Activated naive CD4-positive, alpha-beta T cell treated with anti-CD3 and anti-CD28 coated beads, Interleukin-2, amount 50 U/mL, for 16 hours (primary cell): ENCODE measurements at places on chromosomes 2 and 18.

GRCh38 chr2:487186-488079 is 189.8 kb downstream of the TMEM18 start:
- DNase-seq, result no peak

DNA sequence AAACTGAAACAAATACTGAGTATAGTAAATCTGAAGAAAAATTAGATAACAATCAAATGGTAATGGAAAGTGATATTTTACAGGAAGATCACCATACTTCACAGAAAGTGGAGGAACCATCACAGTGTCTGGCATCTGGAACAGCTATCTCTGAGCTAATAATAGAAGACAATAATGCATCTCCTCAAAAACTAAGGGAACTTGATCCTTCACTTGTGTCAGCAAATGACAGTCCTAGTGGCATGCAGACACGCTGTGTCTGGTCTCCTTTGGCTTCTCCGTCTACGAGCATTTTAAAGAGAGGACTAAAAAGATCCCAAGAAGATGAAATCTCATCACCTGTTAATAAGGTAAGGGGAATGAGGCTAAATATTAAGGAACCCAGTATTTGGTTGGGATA is 56.1 kb downstream of the RIF1 start:
- no peak for DNase-seq

DNA sequence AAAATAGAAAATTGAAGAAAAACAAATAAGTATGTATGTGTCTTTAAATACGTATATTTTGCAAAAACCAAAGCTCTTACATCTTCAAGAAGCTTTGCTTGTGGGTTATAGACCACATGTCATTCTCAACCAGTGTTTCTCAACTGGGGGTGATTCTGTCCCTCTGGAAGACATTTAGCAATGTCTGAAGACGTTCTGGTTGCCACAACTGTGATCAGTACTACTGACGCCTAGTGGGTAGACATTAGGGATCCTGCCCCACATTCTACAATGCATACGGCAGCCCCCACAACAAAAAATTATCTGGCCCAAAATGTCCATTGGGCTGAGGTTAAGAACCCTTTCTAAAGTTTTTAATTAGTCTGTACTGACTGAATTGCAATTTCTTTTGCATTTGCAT is 48.4 kb downstream of the UNC50 start:
- DNase-seq, result no peak

DNA sequence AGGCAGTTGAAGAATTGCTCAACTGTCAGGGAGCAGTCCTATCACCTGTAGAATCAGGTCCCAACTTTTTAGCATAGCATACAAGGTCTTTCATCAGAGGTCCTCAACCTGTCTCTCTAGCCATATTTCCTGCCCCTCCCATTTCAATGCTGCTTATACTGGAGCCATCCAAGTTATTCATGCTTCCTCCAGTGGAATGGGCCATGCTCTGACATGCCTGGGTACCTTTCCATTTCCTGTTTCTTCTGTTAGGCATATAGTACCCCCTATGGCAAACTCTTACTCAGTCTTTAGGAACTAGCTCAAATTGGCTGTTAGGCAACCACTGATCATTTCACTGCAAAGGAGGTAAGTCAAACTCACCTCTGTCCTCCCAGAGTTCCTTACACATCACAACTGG is 51.0 kb upstream of the ABCA12 start:
- DNase-seq, result no peak

DNA sequence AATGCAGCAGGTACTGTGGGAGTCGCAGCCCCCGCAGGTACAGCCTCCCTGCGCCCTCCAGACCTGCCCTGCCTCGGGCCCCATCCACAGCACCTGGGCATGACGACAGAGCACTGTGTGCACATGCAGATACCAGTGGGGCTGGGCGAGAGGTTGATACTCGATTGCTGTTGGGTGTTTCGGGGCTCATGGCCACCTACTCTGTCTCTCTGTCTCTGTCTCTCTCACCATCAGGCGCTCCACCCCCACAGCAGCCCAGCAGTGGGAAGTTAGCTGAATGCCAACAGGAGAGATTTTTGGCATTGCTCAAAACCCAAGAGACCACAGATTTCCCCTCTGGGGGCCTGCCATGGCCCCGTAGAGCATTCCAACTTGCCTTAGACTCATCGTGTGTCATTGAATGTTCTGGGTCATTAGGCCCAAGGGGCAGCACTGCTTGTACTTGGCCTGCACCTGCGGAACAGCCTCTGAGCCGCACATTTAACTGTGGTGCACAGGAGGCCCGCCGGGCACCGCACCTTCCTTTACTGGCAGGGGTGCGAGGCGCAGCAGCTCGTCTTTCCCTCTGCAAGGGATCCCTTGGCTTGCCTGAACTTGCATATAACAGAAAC is 18.8 kb downstream of the KCNIP3 start:
- DNase-seq, result no peak

DNA sequence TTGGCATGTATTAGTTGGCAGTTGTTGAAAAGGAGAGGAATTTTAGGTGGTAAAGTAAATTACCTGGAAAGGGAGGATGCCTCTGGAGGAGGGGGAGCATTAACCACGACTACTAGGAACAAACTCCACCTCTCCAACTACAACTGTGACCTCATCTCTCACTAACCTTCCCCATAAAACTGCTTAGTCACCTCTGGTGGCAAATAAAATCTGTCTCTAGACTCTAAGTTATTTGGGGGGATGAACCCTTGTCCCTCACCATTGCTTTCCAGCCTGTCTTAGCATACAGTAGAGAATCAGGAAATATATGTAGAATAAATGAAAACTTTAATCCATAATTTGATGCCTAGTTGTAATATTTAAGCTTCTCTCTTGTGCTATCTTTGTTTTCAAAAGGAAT is 27.6 kb upstream of the MYO1B start:
- DNase-seq, result no peak

DNA sequence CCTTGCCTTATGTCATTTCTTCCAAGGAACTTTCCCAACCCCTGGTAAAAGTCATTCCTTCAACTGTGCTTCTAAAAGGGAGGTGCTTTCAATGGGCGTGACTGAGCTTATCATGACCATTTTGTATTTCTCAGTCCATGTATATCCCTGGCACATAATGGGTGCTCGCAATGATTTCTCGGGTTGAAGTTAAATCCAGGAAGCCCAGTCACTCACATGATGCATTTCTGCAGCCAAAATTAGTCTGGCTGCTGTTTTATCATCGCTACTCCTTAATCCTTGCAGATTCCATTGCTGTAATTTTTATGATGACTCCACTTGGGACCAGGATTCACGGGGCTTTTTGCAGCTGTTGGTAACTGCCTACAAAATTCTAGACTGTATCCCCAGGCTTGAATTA is 25.9 kb upstream of the RFX8 start:
- no peak for DNase-seq

- no peak for DNase-seq
Measured at GRCh38 chr18:32968248-32968647, 195.4 kb upstream of the KLHL14 start.

- no peak for DNase-seq
Measured at GRCh38 chr2:189394525-189394924, 46.7 kb upstream of the WDR75 start.

- no peak for DNase-seq
Measured at GRCh38 chr18:48003426-48004349, 73.2 kb upstream of the SMAD2 start.

DNA sequence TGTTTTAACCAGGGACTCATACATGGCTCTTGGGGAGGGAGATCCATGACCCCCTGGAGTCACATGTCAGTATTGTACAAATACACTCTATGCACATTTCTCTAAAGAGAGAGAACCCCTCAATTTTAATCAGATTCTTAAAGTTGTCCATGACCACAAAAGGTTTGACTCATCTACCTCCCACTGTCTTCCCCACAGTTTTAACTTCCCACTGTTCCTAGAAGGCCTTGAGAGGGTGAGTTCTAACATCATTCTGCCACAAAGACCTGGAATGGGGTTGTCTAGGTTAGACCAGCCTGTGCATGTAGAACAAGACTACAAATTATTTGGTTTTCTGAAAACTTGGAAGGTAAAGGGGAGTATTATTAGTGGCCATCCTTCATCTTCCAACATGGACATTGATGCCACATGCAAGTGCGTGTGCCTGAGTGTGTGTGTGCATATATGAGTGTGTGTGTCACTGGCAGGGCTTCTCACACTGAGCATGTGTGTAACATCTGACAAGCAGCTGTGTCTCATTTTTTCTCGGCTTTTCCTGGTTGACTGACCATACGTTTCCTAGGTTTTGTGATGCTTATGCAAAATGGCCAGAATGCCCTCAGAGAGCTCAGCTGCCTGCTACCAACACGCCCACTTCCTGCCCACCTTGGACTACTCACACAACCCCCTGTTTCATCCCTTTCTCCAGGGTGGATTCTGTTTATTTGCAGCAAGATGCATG is 94.6 kb upstream of the LGALSL start:
- DNase-seq, result no peak

DNA sequence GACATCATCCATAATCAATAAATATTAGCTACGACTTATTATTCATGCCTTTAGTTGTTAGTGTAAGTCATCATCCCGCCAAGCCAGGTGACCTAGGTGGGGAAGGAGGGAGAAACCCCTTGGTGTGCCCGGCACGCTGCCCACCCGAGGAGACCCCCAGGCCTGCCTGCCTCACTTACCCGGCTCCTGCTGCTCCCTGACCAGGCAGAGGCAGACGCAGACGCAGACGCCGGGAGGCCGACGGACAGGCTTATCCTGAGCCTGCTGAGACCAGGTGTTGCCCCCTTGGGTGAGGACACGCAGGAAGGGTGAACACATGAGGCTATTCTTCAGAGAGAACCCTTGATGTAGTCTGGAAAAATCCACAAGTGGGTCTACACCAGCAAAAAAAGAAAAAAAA is 401.8 kb downstream of the GALR1 start:
- no peak for DNase-seq

DNA sequence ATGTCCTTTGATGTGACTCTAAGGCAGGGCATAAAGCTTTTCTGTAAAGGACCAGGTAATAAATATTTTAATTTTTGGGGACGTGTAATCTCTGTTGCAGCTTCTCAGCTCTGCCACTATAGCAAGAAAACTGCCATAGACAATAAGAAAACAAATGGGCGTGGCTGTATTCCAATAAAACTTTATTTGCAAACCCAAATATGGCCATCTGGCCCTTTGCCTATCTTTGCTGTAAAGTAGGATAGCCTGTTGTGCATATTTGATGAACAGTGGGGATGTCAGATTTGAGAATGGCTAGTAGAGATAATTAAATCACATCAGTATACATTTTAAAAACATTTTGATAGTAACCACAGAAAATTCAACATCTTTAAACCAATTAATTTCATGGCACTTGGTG is 95.6 kb upstream of the NOSTRIN start:
- DNase-seq, result no peak

GRCh38 chr2:133840761-133841160 is 272.5 kb upstream of the NCKAP5 start:
- DNase-seq, result no peak

- no peak for DNase-seq
Measured at GRCh38 chr18:72721330-72721729, 146.5 kb downstream of the NETO1 start.

- DNase-seq, result no peak
Measured at GRCh38 chr2:85623991-85624390, 8.0 kb downstream of the USP39 start.

DNA sequence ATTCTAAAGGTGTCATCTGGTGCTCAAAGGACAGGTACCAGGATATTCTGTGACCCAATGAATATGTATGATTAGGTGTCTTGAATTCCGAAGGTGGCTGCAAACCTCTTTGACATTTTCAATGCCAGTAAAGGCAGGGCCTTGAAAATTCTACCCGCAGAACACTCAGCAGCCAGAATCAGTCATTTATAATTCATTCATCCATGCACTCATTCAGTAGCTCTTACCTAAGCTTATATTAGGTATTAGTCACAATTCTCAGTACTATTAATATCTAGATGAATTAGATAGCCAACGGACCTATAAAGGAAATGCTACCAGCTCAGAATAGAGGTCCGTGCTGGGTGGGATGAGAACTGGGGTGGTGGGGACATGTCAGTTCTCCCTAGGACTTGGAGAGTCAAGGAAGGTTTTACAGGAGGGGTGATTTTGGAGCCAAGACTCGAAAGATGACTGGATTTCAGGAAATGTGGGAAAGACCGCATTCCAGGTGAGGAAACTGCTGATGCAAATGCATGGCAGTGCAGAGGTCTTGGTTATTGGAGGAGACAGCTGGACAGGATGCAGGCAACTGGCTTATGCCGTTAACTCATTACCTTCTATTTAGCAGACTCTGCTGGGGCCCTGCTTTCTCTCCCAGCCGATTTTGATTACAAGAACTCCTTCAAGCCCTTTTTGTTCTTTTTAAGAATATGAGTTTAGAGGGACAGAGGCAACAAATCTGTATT is 7.2 kb downstream of the TRIB2 start:
- DNase-seq, result no peak

GRCh38 chr2:41963661-41964525 is 83.9 kb upstream of the PKDCC start:
- no peak for DNase-seq

- DNase-seq, result no peak
Measured at GRCh38 chr2:171956135-171956825, 34.0 kb downstream of the HAT1 start.

DNA sequence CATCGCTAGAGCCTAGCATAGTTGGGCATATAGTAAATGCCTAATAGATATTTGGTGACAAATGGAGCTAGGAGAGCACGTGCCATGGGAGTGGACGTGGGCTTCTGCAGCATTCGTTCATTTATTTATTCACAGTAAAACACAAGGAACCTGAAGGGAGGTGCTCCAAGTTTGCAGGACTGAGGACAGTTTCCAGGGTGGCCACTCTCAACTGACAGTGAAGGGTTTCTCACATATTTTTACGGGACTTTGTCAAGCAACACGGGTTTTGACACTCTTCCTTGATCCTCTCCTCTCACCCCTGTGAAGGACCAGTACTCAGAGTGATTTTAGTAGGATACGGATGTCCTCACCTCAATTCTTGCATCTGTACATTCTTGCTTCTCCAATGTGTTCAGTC is 135.0 kb upstream of the TTC39C start:
- no peak for DNase-seq
